ENCODE measurements at places on chromosomes 13 and 19. TPM values are rescaled to one million over a fixed set of nuclear protein-coding genes. Genes with fewer than 3 reads are reported as not detected.
A peak's percentile ranks its signal among the peaks of the same experiment; 100 is the strongest.

Gene TEKTIP1
- total RNA-seq, result not detected

Gene MAP4K1
- not detected for total RNA-seq

Gene GIPC3
- total RNA-seq, result not detected

DNA sequence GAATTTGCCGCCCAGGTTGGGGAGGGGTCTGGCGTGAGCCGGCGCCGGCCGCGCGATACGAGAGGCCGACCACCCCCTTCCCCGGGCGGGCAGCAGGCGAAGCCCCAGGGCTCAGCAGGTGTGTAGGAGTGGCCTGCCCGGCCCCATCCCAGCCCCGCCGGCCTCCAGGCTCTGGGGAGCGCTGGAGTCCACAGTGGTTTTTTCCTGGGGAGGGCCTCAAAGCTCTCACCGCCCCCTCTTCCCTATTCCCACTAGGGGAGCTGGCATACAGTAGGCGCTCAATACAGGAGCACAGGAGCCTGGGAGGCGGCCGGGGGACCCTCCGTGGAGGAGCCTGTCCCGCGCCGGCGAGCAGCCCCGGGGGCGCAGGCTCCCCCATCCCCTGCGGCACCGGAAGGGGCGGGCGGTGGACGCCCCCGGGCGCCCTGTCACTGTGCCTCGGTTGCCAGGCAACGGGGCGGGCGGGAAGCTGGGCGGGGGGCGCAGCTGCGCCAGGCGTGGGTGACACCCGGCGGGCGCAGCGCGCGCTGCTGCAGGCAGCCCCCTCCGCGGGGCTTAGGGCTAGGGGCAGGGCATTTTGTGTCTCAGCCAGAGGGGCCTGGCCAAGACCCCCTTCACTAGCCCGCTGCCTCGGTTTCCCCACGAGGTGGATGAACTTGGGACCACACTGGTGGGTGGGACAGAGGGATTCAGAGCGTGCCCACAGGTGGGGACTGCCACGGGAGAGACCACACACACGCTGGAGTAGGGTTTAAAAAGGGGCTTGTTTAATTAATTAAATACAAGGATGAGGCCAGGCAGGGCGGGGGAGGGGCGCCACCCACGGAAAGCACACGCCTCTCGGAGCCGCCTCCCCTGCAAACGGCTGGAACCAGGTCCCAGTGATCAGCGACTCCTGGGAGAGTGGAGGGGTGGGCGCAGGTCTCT, 3.6 kb upstream of the REXO1 start:
- no peak overlapping the region for H3K4me3 ChIP-seq
- no peak overlapping the region for H3K27ac ChIP-seq
- no peaks in the 10 kb centered on the region for H3K36me3 ChIP-seq
- no peak for DNase-seq
- peaks cover 26% of the 10 kb centered on the region for H3K4me1 ChIP-seq

DNA sequence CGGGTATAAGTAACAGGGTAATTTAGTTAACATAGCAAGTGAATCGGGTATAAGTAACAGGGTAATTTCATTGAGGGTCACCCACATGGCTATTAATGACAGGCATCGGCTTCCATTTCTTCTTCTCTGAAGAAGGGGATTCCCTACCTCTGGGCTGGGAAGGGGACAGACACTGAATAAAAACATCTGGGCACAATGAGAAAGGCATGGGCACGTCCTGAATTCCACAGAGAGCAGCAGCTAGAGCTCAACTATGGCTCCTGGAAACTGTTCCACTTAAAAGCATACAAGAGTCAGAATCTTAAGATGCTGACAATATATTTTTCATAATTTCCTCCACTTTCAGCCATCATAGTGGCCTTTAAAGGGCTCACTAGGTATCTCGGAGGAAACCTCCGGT, 51.8 kb downstream of the CRYL1 start:
- H3K27ac ChIP-seq, result no peak overlapping the region
- H3K4me3 ChIP-seq, result no peak overlapping the region
- no peaks in the 10 kb centered on the region for H3K4me1 ChIP-seq

DNA sequence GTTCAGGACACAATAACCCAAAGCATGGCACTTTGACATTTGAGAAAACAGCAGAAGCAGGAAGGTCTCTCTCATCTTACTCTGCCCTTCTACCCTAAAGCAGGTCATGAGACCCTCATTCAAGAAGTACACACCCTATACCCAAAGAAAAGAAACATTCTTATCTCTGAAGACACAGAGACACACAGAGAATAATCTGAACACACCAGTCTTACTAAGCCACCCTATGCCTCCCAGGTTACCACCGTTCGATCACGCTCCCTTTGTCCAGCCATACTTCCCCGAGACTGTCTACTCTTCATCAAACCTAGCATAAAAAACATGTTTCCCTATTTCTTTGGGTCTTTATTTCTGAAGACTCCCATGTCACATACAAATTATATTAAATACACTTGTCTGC, 66.5 kb upstream of the ANKRD10 start:
- no peak for DNase-seq
- peaks cover 4% of the 10 kb centered on the region for H3K4me1 ChIP-seq
- H3K27me3 ChIP-seq, result no peaks in the 10 kb centered on the region
- H3K4me3 ChIP-seq, result no peak overlapping the region

DNA sequence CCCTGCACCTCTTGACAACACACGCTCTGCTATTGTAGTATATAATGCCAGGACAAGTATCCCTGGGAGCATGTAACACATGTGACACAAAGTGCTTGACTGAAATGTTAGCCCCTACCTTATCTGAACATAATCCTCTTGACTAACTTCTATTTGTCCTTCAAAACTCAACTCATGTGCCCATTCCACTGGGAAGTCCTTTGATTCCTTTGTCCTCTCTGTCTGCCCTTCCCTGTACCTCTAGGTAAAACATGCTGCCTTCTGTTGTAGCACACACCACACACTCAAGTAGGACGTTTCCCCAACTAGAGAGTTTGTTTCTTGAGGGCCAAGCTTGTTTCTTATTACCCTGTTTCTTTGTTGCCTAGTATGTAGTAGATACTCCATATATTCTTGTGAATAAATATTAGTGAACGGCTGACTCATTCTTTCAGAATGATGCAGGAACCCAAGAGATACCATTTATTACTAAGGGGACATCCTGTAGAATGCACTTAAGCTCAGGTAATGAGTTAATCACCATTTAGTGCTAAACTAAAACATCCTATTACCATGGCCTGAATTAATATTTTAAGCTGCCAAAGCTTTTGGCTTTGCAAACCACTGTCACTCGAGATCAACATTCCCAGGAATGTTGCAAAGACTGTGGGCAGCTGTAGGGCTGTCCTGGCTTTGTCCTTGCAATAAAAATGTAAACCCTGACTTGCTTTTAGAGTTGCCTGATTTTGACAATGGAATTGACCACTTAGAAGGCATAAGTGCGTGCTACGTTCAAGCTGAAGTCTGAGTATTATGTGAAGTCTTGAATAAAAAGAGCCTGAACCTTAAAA, 313.4 kb downstream of the COG6 start:
- no peak for DNase-seq
- H3K27ac ChIP-seq, result no peak overlapping the region
- no peaks in the 10 kb centered on the region for H3K27me3 ChIP-seq
- no peak overlapping the region for H3K4me3 ChIP-seq
- no peaks in the 10 kb centered on the region for H3K4me1 ChIP-seq
- no peaks in the 10 kb centered on the region for H3K36me3 ChIP-seq

GRCh38 chr19:12884202-12884601, 2.8 kb downstream of the KLF1 start:
- no peaks in the 10 kb centered on the region for H3K36me3 ChIP-seq
- no peaks in the 10 kb centered on the region for H3K27me3 ChIP-seq
- H3K27ac ChIP-seq, result no peak overlapping the region
- DNase-seq, result no peak
- H3K4me3 ChIP-seq, result no peak overlapping the region

DNA sequence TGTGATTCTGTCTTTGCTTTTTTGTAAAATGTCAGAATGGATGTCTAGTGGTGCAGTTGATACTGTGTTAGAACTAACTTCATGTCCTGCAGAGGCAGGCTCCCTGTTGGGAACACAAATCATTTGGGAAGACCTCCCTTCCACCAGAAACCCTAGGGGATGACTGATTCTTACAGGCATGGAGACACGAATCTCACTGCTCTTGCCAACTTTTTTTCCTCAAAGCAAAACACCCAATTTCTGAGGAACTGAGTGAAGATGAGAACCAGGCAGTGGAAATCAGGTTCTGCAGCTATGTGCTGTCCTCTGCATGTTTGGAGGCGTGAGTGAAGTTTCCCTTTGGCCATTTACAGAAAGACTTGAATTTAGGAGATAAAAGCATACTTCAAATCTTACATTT, 87.5 kb upstream of the CSNK1A1L start:
- H3K4me3 ChIP-seq, result no peak overlapping the region
- H3K27ac ChIP-seq, result peak overlapping the region; percentile 29
- no peaks in the 10 kb centered on the region for H3K27me3 ChIP-seq
- peak; percentile 54 for DNase-seq

DNA sequence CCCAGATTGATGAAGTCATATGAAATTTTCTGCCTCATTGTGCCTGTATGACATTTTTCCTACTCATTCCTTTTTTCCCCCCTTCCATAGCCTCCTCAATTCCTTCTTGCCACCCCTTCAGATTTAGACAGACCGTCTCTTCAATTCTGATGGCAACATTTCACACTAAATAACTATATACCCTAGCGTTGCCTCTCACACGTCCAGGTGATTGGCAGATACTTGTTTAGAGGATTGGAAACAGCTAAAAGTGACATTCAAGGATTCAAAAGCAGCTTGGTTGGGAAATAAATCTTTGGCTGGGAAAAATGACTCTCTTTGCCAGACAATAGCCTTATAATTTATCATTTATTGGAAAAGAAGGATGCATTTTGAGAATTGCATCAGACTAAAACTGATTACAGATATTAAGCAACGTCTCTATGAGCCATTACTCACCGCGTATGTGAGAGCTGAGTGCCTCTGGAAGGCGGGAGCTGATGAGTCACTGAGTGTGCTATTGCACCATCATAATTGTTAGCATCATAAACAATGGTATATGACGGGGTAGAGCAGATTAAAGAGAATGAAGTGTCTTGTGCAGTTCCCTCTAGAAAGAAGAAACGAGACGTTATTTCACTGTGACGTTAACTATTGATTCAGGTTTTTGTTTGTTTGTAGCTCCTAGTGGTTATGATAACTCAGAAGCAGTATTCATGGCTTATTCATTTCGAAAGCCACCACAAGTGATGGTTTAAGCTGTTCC, 61.1 kb upstream of the FAM216B start:
- H3K27ac ChIP-seq, result peak overlapping the region; percentile 82
- no peaks in the 10 kb centered on the region for H3K36me3 ChIP-seq
- DNase-seq, result peak; percentile 98

DNA sequence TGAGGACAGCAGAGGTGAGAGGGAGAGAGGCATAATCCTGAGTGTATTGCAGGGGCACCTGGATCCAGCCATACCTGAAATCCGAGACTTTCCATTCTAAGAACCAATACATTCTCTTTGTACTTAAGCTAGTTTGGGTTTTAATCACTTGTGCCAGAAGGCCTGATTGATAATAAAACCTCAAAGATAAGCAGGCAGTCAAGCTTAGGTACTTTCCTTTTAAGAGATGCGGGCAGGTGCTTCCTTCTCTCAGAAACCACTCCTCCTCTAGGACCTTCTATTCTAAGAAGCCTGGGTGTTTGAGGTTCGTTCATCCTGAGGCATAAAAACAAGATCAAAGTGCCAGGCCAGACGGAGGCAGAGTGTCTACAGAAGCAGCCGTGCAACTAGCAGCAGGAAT, 22.2 kb downstream of the FAM187B start:
- no peak for DNase-seq
- H3K27me3 ChIP-seq, result peaks cover 7% of the 10 kb centered on the region
- no peaks in the 10 kb centered on the region for H3K4me1 ChIP-seq
- H3K36me3 ChIP-seq, result no peaks in the 10 kb centered on the region
- no peak overlapping the region for H3K27ac ChIP-seq
- no peak overlapping the region for H3K4me3 ChIP-seq

- peak overlapping the region; percentile 11 for H3K27ac ChIP-seq
- no peak overlapping the region for H3K4me3 ChIP-seq
- DNase-seq, result peak; percentile 87
- H3K4me1 ChIP-seq, result peaks cover 13% of the 10 kb centered on the region
These were observed 2.3 kb upstream of the HAS1 start for GRCh38 chr19:51726049-51726448.

GRCh38 chr13:74026753-74027152, 107.5 kb downstream of the KLF12 start:
- H3K27ac ChIP-seq, result no peak overlapping the region
- H3K4me3 ChIP-seq, result no peak overlapping the region
- no peaks in the 10 kb centered on the region for H3K36me3 ChIP-seq
- no peaks in the 10 kb centered on the region for H3K27me3 ChIP-seq

GRCh38 chr19:16566161-16566560, 6.1 kb downstream of the SLC35E1 start:
- H3K36me3 ChIP-seq, result peaks cover 50% of the 10 kb centered on the region
- no peak for DNase-seq
- no peak overlapping the region for H3K4me3 ChIP-seq
- no peaks in the 10 kb centered on the region for H3K27me3 ChIP-seq
- no peak overlapping the region for H3K27ac ChIP-seq

GRCh38 chr19:2982561-2982960, 5.2 kb downstream of the TLE6 start:
- no peak for DNase-seq
- H3K27me3 ChIP-seq, result no peaks in the 10 kb centered on the region
- peaks cover 14% of the 10 kb centered on the region for H3K4me1 ChIP-seq

DNA sequence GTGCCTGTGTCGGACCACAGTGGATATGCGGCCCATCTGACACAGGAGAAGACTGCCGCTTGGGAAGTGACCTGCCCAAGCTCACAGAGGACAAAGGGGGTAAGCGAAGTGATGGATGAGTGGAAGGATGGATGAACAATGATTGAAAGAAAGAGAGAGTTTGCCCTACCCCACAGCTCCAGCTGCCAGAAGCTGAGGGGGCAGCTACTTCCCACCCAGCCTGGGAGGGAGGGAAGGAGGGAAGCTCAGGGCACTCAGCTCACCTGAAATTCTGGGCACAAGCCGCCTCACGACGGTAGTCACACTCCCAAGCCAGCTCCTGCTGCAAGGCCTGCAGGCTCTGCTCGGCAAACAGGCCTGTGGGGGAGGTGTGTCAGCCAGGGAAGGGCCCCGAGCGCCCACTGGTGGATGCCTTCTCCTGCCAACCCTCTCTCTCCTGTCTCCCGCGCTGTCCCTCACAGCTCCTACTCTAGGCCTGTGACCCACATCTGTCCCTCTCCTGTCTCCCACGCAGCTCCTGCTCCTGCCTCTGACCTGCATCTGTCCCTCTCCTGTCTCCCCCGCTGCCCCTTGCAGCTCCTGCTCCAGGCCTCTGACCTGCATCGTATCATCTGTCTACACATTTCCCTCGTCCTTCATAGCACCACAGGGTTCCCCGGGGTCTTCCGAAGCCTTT, 12.0 kb upstream of the NUMBL start:
- H3K27ac ChIP-seq, result no peak overlapping the region
- H3K27me3 ChIP-seq, result no peaks in the 10 kb centered on the region
- peak; percentile 24 for DNase-seq
- no peak overlapping the region for H3K4me3 ChIP-seq
